Stimulated activated naive CD8-positive, alpha-beta T cell treated with anti-CD3 and anti-CD28 coated beads, Interleukin-15, amount 100 ng/mL, for 72 hours (primary cell): ENCODE measurements at places on chromosomes 5 and 9.

DNA sequence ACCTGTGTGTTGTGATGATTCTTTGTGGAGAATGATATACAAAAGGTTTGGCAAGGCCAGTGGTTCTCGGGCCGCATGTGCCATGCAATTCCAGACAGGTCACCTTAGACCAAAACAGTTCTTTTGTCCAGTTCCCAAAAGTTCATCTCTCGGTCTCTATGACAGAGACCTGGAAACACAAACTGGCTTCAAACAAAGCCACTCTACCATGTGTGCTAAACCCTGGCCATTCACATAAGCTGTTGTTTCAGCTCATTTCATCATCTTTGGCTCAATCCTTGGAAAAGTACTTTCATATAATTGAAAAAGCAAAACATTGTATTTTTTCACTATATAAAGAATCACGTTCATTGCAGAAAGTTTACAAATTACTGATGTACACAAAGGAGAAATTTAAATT, 210.5 kb upstream of the SEMA6A start:
- no peak for DNase-seq

DNA sequence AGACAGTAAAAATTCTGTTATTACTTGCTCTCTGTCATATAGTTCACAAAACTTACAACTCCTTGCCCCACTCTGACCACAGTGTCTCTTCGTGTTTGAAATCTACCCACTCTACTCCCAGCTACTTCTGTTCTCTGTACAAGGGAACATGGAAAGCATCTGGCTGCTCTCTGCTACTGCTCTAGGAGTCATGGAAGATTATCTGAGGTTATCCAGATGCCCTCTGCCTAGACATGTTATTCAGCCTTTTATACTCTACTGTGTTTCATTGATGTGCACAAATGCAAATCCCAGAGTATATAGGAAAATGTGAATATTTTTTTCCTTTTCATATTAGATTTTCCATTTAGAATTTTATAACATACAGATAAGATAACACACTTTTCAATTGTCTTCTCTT, 1525.6 kb downstream of the MAT2B start:
- DNase-seq: no peak

- DNase-seq: no peak
Observed at GRCh38 chr5:124162767-124163532, 583.5 kb downstream of the ZNF608 start.

DNA sequence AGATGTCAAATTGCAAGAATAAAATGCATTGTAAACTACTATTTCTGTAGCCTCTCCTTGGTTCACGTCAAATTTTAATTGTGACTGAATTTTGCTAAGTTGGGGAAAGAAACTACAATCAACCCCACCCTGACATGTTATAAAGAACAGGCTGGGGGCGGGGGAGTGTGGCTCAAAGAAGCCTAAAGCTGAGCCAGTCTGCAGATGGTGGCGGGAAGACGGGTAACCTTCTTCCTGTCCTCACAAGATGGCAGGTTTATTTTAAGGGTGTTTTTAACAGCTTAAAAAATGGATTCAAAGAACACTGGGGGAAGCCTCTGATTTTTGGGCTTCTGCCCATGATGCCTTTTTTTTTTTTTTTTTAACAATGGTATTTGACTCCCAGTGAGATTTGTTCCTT, 68.5 kb upstream of the MELK start:
- DNase-seq: no peak

DNA sequence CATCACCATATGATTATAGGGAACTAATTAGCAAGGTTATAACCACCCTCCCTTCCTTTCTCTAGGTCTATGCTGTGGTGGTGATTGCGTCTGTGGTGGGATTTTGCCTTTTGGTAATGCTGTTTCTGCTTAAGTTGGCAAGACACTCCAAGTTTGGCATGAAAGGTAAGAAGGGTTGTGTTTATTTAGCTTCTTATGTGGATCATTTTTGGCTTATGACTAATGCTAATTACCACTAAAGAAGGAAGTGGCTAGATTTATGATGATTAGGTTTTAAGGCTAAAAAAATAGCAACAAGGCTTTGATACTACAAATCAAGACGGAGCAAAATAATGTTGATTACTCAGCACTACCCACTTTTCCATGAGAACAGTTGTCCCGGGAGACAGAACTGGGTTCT, 82.4 kb downstream of the NTRK2 start:
- no peak for DNase-seq
